ENCODE measurements at places on chromosomes 4 and X.

DNA sequence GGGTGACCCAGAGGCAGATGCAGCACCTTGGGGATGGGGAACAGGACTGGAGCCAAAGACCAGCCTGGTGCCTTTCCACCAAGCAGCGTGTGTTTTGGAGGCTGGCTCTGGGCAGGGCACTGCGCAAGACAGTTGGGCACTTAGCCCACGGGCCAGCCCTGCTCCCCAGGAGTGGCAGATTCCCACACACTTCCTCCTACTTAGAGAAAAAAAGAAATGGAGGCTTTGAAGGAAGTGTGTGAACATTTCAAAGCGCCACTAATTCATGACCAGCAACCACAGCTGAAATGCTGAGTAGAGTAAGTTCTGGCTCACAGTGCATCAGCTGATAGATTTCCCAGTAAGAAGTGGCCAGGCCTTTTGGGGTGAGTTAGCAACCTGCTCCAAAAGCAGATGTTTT lies 54.9 kb upstream of the LGI2 start:
- DNase-seq: no peak

GRCh38 chr4:89939994-89940393 lies 45.3 kb downstream of the MMRN1 start:
- DNase-seq: no peak

DNA sequence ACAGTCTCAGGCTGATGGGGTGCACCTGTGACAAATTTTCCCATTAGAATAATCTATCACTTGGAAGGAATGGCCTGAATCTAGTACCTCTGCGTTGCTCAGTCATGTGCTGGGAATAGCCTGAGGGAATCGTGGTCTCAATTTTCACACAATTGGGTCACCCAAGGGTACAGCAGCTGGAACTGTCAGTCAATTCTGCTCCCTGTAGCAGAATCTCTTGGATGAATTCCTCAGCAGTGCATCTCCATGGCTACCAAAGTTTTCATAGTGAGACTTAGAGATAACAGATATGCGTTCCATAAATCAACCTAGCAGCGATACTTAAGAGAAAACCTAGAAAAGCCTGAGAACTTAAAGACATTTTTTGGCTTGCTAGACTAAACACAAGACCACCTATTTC lies 288.7 kb upstream of the CTSO start:
- no peak for DNase-seq

DNA sequence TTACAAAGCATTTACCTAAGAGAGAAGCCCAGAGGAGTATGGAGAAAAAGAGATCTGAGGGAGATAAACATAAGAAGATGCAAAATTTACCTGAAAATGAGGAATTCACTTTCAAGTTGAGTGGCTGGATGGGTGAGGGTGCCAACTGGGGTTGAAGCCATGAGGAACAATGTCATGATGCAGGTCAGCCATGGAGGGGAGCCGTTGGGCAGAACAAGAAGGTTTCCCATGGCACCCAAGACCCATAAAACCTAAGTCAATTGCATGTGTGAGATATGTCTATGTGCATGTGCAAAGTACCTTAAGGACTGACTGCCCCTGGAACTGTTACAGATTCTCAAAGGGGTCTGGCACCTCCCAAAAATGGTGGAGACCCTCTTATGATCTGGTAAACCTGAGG lies 46.6 kb upstream of the PRRG1 start:
- DNase-seq: peak; percentile 10

DNA sequence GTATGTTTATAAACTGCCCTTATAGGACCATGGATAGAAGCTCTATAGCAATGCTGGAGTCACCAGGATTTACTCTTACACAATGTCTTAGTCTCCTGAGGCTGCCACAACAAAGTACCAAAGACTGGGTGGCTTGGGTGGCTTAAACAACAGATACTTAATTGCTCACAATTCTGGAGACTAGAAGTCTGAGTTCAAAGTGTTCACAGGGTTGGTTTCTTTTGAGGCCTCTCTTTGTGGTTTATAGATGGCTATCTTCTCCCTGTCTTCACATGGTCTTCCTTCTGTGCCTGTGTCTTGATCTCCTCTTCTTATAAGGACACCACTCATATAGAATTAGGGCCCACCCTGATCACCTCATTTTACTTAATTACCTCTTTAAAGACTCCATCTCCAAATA lies 2.0 kb upstream of the TRPC3 start:
- peak; percentile 32 for DNase-seq

DNA sequence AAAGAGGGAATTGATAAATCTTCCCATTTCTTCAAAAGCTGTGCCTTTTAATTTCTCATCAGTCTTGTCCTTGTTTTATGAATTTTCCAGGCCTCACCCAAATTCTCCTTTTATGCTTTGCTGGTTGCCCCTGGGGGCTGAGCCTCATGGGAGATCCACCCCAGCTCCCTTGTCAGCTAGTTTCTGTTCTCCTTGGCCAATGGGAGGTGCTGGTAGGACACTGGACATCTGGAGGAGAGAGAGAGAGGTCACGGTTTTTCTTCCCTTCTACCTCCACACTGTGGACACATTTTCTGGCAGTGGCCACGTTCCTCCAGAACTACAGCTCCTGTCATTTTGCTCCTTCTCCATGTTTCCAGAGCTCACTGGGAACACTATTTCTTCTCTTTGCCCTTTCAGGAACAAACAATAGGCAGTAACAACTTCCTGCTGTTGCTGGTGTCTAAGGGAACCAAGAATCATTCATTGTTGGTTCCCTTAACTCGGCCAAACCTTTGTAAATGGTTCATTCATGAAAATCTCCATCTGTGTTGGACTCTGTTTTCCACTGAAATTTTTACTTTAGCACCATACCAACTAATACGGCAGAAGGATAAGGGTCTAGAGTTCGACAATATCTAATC lies 334.5 kb downstream of the GPAT3 start:
- no peak for DNase-seq

Data from hematopoietic multipotent progenitor cell treated with erythropoietin and hydrocortisone succinate and interleukin-3 and kit ligand, for 6 days (in vitro differentiated cells).